Inflammatory macrophage treated with lipopolysaccharide for 1 hour (primary cell): ENCODE measurements at places on chromosomes 13 and 19.
A peak's percentile ranks its signal among the peaks of the same experiment; 100 is the strongest.

DNA sequence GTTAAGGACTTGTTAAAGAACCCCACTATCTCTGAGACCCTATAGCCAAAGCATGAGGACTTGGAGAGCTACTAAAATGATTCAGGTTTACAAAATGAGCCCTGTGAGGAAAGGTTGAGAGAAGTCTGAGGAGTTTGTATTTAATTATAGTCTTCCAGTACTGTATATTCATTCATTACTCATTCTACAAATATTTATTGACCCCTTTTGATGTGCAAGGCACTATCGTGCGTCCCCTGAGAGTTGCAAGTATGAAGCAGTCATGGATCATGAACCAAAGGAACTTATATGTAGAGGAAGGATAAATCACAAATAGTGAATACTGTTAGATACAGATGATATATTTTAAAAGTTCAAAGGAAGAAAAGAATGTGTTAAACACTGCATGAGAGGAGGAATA is 84.4 kb downstream of the DNAJC15 start:
- no peak for DNase-seq

GRCh38 chr13:113118261-113119021 is 4.2 kb upstream of the F10 start:
- no peak for DNase-seq

GRCh38 chr13:61406275-61406674 is 9.4 kb downstream of the PCDH20 start:
- no peak for DNase-seq

GRCh38 chr19:33332248-33332647 is 29.9 kb upstream of the CEBPA start:
- DNase-seq = peak; percentile 71

DNA sequence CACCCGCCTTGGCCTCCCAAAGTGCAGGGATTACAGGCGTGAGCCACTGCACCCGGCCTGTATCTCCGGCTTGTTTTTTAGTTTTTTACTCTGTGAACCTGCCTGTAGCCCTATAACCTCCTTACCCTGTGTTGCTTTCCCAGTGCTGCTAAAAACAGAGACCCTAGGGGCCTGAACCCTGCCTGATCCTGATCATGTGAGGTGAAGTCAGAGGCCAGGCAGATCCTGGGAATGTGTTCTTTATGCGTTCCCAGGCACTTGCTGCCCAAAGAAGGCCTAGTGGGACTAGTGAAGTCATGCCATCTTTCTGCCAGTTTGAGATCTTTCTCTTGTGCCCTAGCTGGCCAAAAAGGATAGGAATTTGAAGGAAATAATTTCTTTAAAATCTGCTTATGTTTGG is 4.6 kb downstream of the UBA2 start:
- no peak for DNase-seq
